ENCODE measurements at places on chromosomes 11 and 22. TPM values are rescaled to one million over a fixed set of nuclear protein-coding genes. Genes with fewer than 3 reads are reported as not detected.

- DNase-seq: no peak
Observed at GRCh38 chr11:92245700-92246271, 21.2 kb downstream of the FAT3 start.

DNA sequence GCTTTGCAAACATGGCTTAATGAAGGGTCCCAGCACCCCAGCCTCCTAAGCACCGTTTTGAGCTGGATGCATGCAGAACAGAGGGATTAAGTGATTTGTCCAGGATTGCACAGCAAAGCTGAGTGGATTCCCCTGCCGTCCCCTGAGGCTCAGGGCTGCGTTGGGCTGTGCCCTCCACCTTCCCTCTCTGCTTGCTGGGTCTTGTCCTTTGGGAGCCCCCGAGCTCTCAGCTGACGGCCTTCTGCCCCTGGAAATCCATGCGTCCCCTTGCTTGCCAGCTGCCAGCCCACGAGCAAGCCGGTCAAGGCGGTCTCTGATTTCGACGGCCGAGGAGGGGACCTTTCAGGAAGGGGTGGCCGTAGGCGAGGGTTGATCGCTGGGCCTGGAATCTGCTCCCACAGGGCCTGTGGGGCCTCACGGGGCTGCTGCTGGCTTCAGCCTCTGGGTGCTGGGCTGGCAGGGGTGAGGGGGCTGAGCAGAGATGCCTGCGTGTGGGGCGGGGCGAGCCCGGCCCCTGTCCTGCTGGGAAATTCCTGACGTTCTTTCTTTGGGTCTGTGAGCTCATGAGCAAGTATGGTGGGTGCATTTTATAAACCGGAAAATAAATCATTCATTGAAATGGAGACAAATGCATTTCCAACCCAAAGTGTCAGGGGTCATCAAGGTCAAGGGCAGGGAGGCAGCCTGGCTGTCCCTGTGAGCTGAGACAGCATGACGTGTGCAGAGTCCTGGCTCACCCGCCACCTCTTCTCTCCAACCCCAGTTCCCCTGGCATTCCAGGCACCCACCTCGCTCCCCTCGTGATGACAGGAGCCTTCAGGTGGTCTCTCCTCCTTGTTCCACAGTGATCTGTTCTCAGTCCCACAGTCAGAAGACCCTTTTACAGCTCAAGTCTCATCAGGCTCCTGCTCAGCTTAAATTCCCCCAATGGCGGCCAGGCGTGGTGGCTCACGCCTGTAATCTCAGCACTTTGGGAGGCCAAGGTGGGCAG, 28.1 kb downstream of the FGF4 start:
- DNase-seq: no peak

Gene NLRP14
- polyA plus RNA-seq: 0.83 TPM

- DNase-seq: no peak
Observed at GRCh38 chr11:9455722-9456121, 5.1 kb upstream of the ZNF143 start.

- DNase-seq: no peak
Observed at GRCh38 chr11:31340903-31341572, 28.5 kb downstream of the DCDC1 start.

- no peak for DNase-seq
Observed at GRCh38 chr11:10109806-10110205, 184.2 kb downstream of the SBF2 start.

- no peak for DNase-seq
Observed at GRCh38 chr22:46598737-46599424, 21.3 kb upstream of the GRAMD4 start.

Gene LRP4
- polyA plus RNA-seq: 33.4 TPM

- peak; percentile 74 for DNase-seq
Observed at GRCh38 chr22:23533328-23533762, 46.7 kb downstream of the IGLL1 start.

- no peak for DNase-seq
Observed at GRCh38 chr11:131354251-131354701, 16.1 kb upstream of the NTM start.

Gene PEX26
- 35.5 TPM for polyA plus RNA-seq

GRCh38 chr11:5291207-5291838, 10.4 kb downstream of the OR51B4 start:
- DNase-seq: no peak

Data from left kidney (tissue), 8 donors.